ENCODE measurements at places on chromosomes 5 and 9.

- no peak for DNase-seq
Measured at GRCh38 chr9:13962006-13962405, 351.9 kb downstream of the NFIB start.

GRCh38 chr5:41264019-41264418 is 50.7 kb upstream of the C6 start:
- DNase-seq, result no peak

DNA sequence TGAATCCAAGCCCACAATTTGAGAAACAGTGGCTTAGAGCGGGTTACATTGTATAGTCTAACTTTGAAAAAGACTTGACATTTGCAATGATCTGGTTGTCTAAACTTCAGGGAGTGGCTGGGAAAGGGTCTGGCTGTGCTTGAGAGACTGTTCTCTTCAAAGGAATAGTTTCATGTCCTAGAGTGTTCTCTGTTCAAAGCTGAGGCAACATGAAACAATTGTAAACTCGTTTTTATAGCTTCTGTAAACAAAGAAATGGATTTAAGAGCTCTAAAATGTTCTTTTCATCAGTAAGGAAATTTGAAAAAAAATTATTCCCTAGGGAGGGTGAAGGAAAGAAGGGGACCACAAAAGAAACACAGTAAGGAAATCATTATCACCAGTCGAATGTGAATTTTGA is 41.6 kb downstream of the FOCAD start:
- no peak for DNase-seq

- no peak for DNase-seq
Measured at GRCh38 chr5:107864793-107865192, 194.1 kb upstream of the EFNA5 start.

- no peak for DNase-seq
Measured at GRCh38 chr9:101399643-101399970, 956 bp downstream of the ZNF189 start.

DNA sequence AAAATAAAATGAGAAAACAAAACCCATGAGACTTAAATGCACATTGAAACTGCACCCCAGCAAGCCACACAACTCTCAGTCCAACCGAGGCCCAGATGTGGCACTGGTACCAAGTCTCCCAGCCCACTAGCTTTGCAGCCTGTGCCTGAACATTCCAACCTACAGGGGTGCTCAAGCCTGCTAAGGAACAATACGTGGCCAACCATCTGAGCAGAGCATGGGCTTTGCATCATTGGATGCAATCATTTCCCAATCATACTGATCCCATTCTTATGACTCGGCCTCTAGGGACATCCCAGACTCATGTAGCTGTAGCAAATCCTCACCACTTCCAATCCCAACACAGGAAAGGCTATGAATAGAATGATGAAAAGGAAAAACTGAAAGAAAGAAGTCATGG is 297.2 kb downstream of the SPOCK1 start:
- DNase-seq, result peak; percentile 38

DNA sequence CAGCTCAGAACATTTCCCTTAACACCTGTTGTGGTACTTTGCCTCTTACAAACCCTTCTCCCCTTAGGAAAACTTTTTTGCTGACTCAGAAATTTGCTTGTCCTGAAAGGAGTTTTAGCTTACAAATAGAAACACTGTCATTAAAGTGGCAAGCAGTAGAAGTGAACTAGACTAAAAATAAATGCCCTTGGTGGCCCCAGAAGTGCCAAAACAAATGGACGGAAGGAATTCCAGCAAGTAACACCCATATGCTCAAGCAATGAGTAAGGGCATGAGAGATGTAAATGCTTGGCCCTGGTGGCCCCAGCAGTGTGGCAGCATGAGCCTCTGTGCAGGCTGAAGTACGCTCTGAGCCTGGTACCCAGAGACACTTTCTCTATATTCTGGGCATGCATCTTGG is 8.6 kb downstream of the VLDLR start:
- DNase-seq, result no peak

DNA sequence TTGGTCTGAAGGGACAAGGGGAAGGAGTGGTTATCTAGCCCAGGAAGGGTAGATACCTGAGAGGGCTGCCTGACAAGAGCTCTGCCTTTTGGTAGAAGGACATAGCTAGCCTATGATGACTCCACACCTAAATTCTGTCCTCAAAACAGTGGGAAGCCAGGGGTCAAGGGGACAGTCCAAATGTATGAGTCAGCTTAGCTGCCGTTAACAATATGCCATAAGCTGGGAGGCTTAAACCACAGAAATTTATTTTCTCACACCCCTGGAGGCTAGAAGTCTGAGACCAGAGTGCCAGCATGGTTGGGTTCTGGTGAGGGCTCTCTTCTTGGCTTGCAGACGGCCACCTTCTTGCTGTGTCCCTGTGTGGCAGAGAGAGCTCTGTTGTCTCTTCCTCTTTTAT is 306.4 kb downstream of the NTRK2 start:
- no peak for DNase-seq

GRCh38 chr5:176319827-176320554 is 41.6 kb downstream of the KIAA1191 start:
- DNase-seq, result no peak
